C1 segment of cervical spinal cord (tissue), 14 donors: ENCODE measurements at places on chromosomes 2 and 18.

GRCh38 chr2:69089998-69090397, 77.0 kb downstream of the ANTXR1 start:
- no peak for DNase-seq

GRCh38 chr2:171530378-171530777, 8.1 kb downstream of the CYBRD1 start:
- no peak for DNase-seq

- no peak for DNase-seq
These were observed 35.5 kb downstream of the ZNF532 start for GRCh38 chr18:58900015-58900649.

DNA sequence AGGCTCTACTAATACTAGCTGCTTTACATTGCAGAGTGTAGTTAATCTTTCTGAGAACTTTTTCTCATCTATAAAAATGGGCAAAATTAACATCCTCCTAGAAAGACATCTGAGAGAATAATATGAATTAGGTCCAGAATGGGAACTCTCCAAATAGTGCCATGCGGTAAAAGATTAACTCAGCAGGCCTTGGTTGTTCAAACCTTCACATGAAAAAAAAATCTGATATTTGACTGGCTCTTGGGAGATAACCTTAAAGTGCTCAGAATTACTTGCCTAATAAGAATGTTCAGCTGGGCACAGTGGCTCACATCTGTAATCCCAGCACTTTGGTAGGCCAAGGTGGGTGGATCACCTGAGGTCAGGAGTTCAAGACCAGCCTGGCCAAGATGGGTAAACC, 5.5 kb upstream of the CXXC1 start:
- DNase-seq: no peak

DNA sequence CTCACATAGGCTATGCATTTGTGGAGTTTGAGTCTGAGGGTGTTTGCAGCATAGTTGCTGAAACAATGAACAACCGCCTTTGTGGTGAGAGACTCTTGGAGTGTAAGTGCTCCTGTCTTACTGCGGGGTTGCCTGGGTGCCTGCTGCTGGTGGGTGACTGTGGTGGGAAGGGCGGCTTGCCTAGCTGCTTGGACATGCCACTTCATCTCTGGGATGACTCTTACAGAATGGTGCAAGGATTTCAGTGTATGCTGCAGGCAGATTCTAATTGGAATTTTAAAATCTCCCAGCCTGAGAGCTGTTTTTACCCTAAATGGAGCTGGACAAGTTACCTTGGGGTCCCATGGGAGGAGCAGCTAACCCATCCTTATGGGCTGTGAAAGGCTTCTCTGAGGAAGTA, 50.1 kb downstream of the CYP27C1 start:
- no peak for DNase-seq

DNA sequence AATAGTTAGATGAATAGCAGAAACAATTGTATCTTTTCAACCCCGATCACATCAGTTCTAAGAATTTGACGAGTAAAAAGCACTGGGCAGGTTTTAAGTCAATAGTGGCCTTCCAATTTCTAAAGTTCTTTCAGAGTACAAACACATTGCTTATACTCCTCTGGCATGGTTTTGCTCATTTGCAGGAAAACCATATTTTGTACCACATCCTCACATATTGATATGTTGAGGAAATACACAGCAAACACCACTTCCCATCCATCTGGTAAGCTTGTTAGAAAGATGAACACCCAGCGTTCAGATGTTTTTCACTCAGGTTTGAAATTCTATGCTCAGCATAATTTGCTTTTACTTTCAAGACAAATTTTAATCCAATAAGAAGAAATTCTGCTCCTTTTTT, 344.6 kb upstream of the ACVR2A start:
- no peak for DNase-seq

DNA sequence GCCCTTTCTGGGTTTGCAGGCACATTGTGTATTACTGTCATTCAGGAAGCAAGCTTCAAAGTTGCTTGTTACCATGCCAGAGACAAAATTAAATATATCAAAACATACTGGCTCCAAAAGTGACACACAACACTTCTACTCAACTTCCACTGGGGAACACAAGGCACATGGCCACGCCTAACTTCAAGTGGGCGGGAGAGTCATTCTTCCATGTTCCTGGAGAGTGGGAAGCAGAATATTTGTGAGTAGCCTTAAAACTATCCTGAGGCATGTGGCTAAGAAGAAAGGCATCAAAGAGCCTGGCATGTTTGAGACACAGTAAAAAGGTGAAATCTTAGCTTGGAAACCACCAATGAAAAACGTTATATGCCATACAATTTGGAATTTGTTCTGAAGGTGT, 90.5 kb upstream of the TACR1 start:
- no peak for DNase-seq

DNA sequence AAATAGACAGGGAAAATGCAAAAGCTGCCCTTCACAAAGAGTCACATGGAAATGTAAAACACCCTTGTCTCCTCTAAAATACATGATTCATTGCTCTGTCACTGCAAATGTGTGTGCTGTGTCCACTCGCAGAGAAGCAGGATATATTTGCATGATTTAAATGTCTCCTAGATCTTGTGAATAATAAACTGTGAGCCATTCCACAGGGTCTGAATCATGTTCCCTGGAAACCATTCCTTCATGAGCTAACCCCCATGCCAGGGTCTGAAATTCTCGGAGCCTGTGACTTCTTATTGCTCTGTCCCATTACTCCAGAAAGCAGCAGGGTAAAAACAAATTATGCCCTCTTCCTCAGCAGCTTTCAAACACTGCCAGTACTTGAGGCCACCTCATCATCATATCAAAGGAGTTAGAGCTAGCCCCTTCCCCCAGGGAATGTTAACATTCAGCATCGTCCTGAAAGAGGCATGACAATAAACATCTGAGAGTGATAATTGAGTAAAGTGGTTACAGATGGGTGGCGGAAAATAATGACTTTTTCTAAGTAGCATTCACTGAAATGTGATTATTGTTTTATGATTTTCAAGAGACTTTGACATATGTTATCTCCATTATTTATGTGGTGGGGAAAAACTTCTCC, 11.7 kb upstream of the CNGA3 start:
- no peak for DNase-seq

DNA sequence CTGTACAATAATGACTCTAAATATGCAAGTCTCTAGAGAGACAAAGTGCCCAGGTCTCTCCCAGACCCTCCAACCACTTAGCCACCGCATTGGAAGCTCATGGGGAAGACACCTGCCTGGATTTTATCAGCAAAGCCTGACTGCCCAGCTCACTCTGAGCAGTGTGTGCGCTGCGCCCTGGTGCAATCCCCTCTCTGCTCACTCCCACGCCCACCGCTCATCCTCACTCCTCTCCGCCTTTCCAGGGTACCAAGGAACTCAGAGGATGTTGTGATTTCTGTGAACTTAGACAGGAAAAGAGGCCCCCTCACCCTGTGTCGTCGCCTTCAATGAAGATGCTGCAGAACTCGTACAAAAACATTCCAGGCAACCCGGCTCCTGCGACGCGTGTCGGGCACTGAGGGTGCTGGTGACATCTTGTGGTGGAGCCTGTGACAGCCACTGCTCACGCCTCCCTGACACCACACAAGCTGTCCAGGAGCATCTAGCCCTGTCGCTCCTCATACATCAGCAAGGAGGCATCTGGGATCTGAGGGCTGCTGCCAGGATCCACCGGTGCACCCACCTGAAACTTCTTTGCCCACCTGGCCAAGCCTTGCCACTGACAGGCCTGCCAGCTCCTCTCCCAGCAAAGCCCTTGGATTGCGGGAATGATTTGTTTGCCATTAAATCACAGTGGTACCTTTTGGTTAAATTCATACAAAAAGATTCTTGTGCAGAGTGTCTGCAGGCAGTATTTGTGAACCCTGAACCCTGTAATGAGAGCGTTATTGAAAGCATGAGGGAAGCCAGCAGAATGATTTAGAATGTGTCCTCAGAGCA, 220.4 kb downstream of the ZNF516 start:
- no peak for DNase-seq

DNA sequence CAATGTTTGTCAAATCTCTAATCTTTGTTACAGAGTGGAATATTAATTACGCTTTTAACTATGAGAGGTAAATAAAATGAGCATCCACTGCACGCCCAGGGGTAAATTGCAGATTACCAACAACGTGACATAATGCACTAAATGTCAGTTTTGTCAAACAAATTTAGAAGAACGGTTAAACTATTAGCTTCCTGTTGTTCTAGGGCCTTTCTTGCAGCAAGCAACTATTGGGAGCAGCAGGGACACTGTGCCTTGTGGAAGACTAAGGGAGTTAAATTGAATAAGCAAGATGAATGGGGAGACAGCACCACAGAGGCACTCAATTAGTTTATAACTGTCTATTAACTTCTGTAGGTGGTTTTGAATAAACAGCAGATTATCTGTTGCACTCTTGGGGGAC, 391.0 kb upstream of the RAB12 start:
- DNase-seq: no peak

GRCh38 chr2:160557903-160558302, 64.3 kb upstream of the RBMS1 start:
- DNase-seq: no peak
